ENCODE measurements at places on chromosomes 7 and 10.

DNA sequence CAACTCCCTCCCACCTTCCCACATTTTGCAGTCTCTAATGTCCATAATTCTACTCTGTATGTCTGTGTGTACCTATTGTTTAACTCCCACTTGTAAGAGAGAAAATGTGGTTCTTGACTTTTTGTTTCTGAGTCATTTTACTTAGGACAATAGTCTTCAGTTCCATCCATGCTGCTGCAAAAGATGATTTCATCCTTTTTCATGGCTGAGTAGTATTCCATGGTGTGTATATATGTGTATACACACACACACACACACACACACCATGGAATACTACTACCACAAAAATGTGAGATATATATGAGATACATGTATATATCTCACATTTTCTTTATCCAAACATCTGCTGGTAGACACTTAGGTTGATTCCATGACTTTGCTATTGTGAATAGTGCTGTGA, 182.1 kb upstream of the GALNT17 start:
- DNase-seq = no peak

DNA sequence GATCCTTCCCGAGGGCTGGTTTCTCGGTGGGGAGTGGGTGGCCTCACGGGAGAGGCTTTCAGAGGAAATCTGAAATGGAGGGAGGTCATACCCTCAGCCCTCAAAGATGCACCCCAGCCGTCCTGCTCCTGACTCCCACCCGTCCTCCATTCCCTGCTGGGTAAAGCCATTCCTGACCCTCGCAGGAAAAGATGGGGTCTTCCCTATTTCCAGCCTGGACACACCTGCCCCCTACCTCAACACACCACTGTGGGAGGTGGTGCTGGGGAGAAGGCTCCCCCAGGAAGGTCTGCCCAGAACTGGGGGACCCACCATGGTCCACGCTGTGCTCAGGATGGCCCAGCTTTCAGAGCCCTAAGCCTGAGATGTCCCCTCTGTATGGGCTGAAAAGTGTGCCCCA, 86.9 kb downstream of the CHST15 start:
- no peak for DNase-seq

DNA sequence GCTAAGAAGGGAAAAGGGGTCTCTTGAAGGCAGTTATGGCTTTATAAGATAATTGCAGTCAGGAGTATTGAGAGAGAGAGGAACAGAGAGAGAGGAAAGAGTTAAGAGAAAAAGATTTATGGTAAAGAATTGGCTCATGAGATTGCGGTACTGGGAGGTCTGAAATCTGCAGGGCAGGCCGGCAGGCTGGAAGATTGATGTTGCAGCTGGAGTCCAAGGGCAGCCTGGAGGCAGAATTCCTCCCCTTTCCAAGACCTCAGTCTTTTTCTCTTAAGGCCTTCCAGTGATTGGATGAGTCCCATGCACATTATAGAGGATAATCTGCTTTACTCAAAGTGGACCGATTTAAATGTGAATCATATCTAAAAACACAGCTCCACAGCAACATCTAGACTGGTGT, 68.4 kb downstream of the HACD1 start:
- DNase-seq = no peak

DNA sequence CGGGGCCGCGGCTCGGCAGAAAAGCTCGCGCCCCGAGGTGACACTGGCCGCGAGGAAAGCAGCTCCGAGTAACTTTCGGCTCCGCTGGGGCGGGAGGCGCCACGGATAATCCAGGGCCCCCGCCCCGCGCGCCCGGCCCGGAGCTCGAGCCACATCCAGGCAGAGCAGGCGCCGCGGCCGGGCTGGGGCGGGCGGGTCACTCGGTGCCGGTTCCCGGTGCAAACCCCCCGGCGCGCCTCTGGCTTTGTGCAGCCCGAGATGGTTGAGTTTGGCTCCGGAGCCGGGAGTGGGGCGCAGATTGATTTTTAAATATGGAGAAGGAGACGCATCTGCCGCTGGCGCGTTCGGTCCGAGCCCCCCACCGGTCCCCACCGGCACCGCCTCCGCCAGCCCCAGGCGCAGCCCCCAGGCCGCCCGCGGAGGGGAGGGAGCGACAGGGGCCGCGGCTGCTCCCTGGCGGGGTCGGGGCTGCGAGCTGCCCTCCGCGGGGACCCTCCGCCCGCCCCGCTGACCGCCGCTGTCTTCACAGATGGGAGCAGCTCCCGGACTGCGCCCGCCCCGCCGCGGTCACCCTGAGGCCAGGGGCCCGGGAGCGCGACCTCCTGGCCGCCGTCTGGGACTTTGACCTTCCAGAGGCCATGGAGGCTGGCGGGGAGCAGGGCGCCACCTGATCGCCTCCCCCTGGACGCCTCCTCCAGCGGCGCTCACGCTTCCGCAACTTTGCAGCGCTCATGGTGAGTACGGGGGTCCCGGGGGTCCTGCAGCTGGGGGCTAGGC, 643 bp downstream of the ADGRA1 start:
- DNase-seq = no peak

DNA sequence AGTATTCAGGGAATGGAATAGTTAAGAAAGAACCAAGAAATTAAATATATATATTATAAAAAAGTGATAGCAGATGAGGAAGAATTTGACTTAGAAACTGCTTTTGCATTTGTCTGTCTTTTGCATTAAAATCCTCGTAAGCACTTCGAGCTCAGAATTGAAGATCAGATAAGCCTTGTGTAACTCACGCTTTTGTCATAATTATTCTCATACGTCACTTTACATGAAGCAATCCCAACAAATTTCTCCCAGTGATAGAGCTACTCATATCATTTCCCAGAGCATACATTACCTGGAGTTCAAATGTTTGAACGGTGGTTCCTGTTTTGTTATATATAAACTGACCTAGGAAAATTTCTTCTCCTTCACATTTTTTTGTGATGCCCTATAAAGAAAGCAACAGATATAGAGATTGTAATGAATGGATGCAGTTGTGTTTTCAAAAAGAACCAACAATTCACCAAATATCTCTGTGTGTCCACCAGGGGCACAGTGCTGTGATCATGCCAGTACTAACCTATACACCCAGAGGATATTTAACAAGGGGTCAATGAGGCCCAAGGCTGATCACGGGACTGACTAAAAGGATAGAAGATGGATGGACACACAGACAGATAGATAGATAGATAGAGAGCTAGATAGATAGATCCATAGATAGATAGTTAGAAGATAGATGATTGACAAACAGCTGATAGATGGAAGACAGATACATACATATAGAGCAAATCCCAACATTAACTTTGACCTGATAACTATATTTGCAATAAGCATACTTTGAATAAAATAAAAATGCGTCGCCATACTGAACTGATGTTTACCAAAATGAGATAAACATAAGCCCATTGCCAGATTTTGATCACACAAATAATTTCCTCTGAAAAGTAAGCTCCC, 9.3 kb upstream of the HUS1 start:
- no peak for DNase-seq

DNA sequence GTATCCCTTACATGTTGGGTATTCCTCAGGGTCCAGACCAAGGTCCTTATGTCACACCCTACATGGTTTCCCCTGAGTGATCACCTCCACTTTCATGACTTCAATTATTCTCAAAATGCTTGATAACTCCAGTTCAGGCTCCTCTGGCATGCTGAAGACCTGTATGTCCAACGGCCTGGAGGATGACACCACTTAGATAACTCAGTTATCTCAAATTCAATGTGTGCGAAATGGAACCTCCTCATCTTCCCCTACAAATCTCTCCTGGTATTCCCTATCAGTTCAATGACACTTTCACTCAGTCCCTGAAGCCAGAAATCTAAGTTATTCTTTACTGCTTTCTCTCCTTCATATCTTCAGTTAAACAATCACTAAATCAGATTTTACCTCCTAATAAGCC, 8.7 kb upstream of the LUC7L2 start:
- DNase-seq = no peak

DNA sequence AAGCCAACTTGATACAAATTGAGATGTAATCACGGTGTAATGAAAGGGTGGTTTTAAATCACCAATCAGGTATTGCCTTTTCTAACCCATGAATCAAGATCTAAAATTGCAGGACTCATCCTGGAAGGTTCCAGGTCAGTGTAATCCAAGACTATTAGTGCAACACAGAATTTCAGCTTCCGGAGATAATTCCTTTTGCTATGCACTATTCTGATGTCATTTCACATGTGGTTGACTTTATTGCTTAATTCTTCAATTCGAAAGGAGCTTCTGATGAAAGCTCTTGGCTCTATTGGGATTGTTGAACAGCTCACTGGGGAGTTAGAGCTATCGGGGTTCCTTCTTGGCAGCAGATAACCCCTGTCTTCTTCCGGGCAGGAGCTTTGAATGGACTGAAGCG, 147.4 kb upstream of the INSYN2A start:
- no peak for DNase-seq

DNA sequence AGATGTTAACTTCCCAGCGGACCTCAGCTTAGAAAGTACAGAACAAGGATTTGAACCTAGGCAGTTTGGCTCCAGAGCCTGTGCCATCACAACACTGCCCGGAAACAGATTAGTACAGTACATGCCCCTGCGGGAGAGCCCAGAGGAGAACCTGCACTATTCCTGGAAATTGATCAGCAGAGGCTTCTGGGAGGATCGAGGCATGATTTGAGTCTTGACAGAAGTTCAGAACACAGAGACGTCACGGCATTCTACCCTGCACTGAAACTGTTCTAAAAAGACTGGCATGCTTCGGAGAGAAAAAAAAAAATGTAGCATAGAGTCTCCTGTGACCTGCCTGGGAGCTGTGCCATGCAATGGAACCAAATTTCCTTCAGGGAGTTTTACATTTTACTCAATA, 9.2 kb upstream of the IL6 start:
- no peak for DNase-seq

GRCh38 chr10:63707254-63707910, 186.2 kb downstream of the REEP3 start:
- DNase-seq = no peak

- no peak for DNase-seq
Measured at GRCh38 chr10:17588420-17588819, 28.8 kb downstream of the HACD1 start.

GRCh38 chr7:157612664-157613561, 276.1 kb downstream of the DNAJB6 start:
- DNase-seq = no peak

- DNase-seq = no peak
Measured at GRCh38 chr7:11934796-11935195, 102.8 kb upstream of the THSD7A start.

- no peak for DNase-seq
Measured at GRCh38 chr7:134514663-134515062, 12.7 kb upstream of the AKR1B10 start.

- no peak for DNase-seq
Measured at GRCh38 chr7:70743531-70744325, 388.2 kb upstream of the GALNT17 start.

GRCh38 chr10:76697923-76698322, 939.7 kb downstream of the KCNMA1 start:
- DNase-seq = no peak

DNA sequence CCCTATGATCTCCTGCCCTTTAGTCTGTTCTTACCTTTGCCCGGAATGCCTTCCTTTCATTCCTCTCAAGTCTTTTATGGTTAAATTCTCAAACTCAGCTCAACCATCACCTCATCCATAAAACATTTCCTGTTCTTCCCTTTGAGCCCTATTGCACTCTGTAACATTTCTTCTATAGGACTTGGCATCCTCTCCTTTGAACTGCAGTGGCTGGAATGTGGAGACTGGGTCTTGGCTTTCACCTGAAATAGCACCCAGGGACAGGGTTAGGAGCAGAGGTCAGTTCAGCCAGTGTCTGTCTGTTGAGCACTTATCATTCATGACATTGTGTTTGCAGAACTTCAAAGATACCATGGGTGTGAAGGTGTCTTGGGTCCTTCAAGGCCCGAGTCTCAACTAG, 7.2 kb downstream of the NFE2L3 start:
- DNase-seq = no peak

DNA sequence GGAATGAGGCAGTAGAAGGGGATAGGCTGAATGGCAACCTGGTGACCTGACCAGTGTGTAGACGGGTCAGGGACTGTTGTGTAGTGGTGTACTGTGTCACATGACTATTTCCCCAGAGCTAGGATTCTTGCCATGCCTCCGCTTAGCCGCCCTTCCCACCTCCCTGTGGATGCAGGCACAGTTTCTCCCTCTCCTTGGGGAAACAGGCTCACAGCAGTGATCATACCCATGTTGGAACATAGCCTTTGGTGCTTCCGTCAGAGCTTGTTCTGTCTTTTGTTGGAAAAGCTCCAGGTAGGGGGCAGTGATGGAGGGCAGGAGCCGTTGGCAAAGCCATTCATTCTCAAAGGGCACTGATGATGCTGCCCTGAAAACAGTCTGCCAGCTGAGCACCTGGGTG, 44.3 kb downstream of the OGDH start:
- DNase-seq = no peak

DNA sequence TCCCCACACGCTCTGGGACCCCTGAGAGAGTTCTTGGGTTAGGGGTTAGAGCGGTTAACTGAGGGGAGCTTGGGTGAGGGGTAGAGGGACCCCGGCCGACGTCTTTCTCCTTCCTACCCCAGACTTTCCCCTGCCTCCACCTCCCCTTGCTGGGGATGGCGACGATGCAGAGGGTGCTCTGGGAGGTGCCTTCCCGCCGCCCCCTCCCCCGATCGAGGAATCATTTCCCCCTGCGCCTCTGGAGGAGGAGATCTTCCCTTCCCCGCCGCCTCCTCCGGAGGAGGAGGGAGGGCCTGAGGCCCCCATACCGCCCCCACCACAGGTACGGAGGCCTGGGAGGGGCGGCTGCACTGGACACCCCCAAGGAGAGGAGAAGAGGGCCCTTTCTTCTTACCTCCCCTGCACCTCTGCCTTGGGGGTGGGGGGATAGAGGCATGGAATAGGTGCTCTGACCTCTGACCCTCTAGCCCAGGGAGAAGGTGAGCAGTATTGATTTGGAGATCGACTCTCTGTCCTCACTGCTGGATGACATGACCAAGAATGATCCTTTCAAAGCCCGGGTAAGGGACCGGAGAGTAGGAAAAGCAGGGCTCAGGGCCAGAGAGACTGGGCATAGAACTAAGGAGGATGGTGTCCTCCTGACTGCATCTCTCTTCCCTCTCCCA, 1.1 kb downstream of the ZYX start:
- no peak for DNase-seq

GRCh38 chr10:23870651-23871610, 338.0 kb upstream of the KIAA1217 start:
- no peak for DNase-seq

DNA sequence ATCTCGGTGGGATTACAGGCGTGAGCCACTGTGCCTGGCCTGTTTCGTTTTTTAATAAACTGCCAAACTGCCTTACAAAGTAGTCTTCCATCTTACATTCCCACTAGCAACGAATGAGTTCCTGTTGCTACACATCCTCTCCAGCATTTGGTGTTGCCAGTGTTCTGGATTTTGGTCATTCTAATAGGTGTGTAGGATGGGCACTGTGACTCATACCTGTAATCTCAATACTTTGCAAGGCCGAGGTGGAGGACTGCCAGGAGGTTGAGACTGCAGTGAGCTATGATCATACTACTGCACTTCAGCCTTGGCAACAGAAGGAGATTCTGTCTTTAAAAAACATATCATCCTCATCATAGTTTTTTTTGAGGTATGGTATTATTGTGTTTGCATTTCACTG, 21.4 kb upstream of the RSBN1L start:
- no peak for DNase-seq

- DNase-seq = peak; percentile 11
Measured at GRCh38 chr7:150845421-150845861, 6.9 kb upstream of the AOC1 start.

All from nucleus accumbens (tissue), 56 donors.